ENCODE measurements at places on chromosomes 12 and 14.

GRCh38 chr12:15688202-15688736 lies 100.9 kb downstream of the EPS8 start:
- DNase-seq, result no peak

DNA sequence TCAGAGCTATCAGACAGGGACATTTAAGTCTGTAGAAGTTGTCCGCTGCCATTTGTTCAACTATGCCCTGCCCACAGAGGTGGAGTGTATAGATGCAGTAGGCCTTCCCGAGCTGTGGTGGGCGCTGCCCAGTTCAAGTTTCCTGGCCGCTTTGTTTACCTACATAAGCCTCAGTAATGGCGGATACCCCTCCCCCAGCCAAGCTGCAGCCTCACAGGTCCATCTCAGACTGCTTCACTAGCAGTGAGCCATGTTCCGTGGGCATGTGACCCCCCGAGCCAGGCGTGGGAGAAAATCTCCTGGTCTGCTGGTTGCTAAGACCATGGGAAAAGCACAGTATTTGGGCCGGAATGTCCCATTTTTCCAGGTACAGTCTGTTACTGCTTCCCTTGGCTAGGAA lies 165.9 kb downstream of the MIPOL1 start:
- DNase-seq, result no peak

DNA sequence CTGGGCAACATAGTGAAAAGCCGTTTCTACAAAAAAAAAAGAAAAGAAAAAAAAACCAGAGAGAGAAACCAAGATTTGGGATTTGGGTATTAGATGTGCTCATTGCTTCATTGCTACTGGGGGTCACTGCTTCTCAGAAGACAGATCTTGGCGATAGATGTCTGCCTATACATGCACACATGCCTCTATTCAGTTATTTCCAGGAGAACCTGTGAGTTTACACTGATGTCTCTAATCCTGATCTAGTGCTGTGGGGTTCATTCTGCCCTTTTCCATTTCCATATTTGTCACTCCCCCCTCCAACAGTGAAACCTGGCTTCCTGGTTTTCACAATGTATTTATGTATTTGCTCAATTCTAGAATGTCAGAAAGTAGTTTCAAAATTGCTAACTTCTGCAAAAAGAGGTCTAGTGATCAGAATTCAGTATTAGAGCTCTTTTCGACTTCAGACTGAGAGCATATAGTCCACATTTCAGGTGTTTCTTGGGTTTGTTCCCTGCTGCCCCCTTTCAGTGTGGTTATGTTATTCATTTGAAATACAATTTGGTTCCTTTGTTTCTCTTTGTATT lies 111.0 kb downstream of the SLC25A47 start:
- no peak for DNase-seq

DNA sequence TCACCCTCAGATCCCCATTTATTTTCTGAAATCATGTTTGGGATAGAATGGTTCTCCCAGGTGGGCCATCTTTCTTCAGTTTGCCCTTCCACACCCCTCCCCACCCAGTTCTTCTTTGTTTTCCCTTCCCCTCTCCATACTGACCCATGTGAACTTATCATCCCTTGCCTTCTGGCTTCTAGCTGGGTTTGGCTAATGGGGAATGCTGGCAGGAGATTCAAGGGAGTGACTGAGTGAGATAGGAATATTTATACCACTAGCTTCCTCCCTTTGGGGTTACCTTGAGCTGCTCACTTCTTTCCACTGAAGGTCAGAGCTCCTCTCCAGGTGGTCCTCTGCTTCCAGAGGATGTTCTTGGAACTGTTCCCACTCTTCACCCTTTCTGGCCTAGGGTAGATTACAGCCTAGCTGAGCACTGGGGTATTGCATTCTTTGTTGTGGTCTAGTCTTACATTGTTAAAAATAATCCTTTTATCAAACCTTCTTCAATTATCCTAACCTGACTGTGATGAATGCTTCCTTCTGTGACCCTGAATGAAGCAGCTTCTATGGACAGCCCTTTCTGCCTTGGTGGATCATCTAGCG lies 88.3 kb upstream of the ATP2B1 start:
- no peak for DNase-seq

- DNase-seq, result no peak
Measured at GRCh38 chr14:59358102-59358501, 107.1 kb downstream of the GPR135 start.

DNA sequence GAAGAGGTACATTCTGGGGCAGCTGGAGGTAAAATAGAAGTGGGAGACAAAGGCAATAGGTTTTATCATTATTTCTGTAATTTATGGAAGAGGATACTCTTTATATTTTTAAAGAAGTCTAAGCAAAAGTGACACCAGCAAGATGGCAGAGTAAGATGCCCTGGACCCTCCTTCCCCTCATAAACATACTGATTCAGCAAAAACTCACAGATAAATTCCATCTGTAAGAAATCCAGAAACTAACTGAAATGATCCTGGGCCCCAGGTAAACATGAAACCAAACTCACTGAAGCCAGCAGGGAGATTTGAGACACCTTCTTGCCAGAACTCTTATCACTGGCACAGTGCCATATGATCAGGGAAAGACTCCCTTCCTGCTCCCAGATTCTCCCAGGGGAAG lies 79.9 kb downstream of the GCH1 start:
- DNase-seq, result no peak

DNA sequence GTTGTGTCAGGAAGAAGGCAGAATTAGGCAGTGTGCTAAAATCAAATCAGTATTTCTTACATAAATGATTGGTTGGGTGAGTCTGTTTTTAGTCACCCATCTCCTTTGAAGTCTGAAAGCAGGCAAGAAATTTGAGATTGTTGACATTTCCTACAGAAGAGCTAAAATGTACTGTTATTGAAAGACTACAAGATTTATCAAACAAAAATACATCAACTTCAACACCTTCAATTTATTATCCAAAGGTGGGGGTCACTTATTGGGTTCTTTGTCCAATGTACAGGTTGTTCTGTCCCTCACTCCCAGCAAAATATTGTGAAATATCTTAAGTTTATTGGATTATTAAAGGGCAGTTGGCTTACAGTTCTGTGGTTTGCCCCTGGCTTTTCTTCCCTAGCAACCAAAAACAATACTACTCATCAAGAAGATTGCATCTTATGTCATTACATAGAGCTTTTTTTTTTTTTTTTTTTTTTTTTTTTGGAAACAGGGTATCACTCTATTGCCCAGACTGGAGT lies 20.6 kb upstream of the PKP2 start:
- DNase-seq, result no peak

DNA sequence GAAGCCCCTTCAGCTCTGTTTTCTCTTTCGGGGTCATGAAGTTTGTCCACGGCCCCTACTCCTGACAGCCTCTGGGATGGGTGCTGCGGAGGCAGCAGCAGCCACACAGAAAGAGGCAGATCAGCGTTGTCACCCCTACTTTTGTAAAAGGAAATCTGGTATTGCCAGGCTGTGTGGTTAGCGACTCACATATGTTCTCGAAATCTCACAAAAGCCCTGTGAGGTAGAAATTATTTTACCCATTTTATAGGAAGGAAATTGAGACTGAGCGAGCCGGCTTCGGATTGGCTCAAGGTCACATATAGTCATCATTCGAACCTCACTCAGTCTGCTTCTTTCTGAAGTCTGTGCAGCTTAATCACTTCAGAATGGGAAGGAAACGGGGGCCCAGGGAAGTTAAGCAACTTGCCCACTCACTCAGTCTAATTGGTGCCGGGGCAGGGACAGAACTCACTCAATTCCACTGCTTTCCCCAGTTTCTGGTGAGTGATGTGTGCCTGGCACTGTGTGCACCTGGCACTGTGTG lies 1.1 kb upstream of the CKAP4 start:
- no peak for DNase-seq

DNA sequence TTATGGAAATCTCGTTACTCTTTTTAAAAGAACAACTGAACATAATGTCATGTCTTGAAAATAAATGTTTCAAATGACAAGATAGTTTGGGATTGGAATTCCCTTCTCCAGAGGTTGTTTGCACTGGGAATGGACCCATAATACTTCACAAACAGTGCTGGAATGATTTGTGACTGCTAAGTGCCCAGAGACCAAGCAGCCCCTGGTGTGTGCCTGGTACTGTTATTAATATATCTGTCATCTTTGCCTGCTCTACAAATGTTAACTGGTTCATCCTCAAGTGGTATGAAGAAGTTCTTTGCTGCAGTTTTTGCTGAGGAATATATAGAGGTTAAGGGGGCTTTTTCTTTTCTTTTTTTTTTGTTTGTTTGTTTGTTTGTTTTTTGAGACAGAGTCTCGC lies 64.9 kb upstream of the DACT1 start:
- no peak for DNase-seq

DNA sequence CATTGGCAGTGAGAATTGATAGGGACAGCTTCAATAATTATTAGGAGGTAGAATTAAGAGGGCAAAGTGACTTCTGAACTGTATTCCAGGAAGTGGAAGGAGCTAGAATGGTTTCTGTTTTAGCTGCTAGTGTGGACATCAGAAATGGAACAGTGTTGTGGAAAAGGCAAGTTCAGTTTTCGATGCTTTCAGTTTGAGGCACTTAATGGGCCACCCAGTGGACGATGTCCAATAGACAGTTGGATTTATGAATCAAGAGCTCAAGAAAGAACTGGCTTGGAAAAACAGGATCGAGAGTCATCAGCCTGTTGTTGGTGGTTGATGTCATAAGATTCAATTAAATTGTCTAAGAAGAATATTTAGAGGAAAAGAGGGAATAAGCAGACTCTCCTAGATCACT lies 136.3 kb downstream of the DYRK2 start:
- DNase-seq, result no peak

- DNase-seq, result no peak
Measured at GRCh38 chr12:98154850-98155249, 360.5 kb upstream of the TMPO start.

DNA sequence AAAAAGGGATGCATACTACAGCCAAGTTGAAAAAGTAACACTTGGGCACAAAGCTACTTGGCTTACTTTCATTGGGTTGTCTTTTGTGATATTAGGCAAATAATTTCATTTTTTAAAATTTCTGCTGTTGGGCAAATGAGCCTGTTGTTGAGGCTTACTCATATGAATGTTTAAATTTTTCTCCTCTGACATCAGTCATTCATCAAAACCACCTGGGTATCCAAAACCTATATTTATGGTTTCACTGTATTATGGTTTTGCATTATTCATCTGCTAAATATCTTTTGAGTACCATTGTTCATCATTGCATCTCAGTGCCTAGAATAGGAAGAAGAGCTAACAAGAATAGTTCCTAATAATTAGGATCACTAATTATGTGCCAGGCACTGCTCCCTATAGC lies 28.1 kb downstream of the DYRK2 start:
- DNase-seq, result no peak

GRCh38 chr14:90965765-90966164 lies 94.7 kb downstream of the RPS6KA5 start:
- no peak for DNase-seq
